Renal cortical epithelial cell (primary cell): ENCODE measurements at places on chromosomes 2 and 18.

DNA sequence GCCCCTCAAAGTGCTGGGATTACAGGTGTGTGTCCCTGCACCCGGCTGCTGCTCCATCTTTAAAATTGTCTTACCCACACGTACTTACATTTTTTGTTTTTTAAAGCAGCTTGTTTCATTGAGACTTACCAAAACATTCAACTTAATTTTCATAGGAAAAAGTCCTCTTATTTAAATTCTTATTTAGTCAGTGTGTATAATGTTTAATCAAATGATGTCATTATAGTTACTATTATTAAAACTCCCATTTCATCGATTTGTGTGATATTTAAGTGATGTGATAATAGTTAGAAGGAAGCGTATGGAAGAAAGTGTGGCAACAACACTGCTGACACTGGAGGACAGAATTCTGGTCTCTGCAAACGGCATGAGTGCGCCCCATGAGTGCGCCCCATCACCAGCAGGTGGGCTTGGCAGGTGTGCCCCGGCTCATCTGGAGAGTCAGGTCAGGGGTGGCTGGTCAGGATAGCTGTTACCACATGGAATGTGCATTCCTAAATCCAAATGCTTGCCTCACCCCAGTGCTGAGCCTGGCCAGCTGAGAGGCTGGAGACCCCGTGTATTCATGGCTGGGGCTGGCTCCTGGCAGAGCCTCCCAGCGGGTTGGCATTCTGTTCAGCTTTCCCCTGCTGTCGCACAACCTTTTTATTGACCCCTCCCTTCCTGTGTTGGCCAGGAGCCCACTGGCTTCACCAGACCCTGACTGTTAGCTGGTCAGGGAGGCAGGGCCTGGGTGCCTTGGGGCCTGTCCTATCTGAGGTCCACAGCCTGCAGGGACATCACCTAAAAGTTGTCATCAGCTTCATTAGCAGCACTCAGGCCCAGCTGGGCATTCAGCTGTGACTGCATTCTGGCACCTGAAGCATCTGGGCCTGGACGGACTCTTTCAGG lies 79.7 kb downstream of the AGAP1 start:
- DNase-seq = peak; percentile 58

DNA sequence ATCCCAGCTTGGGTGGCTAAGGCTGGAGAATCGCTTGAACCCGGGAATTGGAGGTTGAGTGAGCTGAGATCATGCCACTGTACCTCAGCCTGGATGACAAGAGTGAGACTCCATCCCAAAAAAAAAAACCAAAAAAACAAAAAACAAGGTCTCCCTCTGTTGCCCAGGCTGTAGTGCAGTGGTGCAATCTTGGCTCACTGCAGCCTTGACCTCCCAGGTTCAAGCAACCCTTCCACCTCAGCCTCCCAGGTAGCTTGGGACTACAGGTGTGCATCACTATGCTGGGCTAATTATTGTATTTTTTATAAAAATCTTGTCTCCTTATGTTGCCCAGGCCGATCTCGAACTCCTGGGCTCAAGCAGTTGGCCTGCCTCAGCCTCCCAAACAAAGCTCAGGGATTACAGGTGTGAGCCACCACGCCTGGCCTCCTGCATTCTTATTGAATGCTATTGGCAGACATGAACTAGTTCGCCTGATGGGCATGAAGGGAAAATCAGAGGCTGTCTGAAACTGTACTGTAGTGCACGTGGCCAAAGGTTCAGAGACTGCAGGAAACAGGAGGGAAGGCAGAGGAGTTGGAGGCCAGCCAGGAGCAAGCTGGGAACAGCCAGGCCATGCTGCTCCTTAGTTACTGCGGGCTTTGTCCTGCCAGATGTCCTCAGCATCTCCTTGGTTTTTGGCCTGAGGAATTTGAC lies 16.0 kb upstream of the ASXL2 start:
- DNase-seq = no peak

- DNase-seq = no peak
These were observed 670 bp upstream of the MOCOS start for GRCh38 chr18:36186461-36187192.

- DNase-seq = no peak
These were observed 219.9 kb downstream of the SH3RF3 start for GRCh38 chr2:109348671-109349502.
